ENCODE measurements at places on chromosomes 1 and 21.

GRCh38 chr1:200724064-200724463, 14.6 kb upstream of the CAMSAP2 start:
- no peak for DNase-seq

- DNase-seq, result no peak
These were observed 46.8 kb downstream of the NTMT2 start for GRCh38 chr1:170192546-170192945.

- DNase-seq, result no peak
These were observed 37.8 kb downstream of the PLEKHO1 start for GRCh38 chr1:150187560-150187931.

DNA sequence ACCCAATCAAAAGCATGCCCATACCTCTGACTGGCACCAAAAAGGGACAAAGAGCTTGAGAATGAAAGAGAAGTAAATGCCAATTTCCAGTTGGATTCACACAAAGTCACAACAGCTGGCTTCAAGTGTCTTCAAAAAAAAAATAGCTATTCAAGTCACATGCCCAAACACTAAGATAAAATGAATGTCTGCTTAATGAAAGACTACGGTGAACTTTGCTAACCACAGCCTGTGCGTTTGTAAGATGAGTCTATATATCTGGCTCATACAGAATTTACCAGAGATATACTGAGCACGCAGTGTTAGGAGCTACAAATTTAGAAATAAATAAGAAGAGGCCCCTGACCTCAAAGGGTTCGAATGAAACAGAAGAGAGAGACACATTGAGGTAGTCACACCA, 73.2 kb downstream of the DAB1 start:
- DNase-seq, result no peak

DNA sequence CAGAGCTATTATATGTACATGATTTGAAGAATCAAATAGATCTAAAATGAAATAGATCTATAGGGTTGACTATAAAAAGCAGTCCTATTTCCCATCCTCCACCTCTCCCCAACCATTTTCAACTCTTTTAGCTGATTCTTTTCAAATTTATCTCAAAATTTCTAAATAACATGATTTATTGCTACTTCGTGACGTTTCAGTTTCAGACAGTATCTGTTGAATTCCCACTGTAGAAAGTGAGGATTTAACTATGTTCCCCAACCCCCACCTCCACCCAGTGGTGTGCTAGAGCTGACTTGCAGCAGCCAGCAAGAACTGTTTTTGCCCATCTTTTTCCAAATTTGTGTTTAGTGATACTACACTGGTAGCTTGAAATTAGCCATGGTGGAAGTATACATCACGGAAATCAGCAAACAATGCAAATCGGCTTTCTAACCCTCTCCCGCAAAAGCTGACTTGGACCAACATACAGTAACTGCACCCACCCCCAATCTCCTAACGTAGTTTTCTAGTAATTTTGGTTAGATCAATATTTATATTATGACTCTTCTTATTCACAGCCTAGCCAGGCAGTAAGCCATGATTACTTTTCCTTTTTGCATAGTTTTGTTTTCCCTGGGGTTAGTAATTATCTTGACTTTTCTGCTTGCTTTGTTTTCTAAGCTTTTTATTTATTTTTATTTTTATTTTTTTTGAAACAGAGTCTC, 10.9 kb downstream of the SEMA4A start:
- DNase-seq, result no peak

Data from stimulated activated CD4-positive, alpha-beta T cell treated with anti-CD3 and anti-CD28 coated beads, Interleukin-1b, Interleukin-23, amount 100 ng/mL, for 1 hour (primary cell).